Mesothelial cell of epicardium (in vitro differentiated cells): ENCODE measurements at places on chromosomes 5 and 9.
A peak's percentile ranks its signal among the peaks of the same experiment; 100 is the strongest.

- no peak overlapping the region for H3K27ac ChIP-seq
- H3K36me3 ChIP-seq = no peaks in the 10 kb centered on the region
- H3K4me1 ChIP-seq = peaks cover 27% of the 10 kb centered on the region
- peaks cover 15% of the 10 kb centered on the region for H3K27me3 ChIP-seq
- no peak for DNase-seq
Measured at GRCh38 chr5:79263-79662, 12.7 kb upstream of the PLEKHG4B start.

- peaks cover 26% of the 10 kb centered on the region for H3K36me3 ChIP-seq
- H3K4me1 ChIP-seq = peaks cover 10% of the 10 kb centered on the region
- H3K27ac ChIP-seq = peak overlapping the region; percentile 96
- peak overlapping the region; percentile 72 for H3K4me3 ChIP-seq
- DNase-seq = no peak
Measured at GRCh38 chr9:93567271-93567959, 9.0 kb upstream of the PHF2 start.

DNA sequence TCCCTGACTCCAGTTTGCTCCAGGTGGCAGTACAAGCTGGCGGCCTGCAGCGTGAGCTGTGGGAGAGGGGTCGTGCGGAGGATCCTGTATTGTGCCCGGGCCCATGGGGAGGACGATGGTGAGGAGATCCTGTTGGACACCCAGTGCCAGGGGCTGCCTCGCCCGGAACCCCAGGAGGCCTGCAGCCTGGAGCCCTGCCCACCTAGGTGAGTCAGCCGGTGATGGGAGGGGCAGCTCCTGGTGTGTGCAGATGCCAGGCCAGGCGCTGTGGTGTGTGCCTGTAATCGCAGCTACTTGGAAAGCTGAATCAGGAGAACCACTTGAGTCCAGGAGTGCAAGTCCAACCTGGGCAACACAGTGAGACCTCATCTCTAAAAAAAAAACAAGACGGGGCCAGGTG lies 10.0 kb upstream of the CACFD1 start:
- peaks cover 9% of the 10 kb centered on the region for H3K27me3 ChIP-seq
- no peak overlapping the region for H3K27ac ChIP-seq
- H3K36me3 ChIP-seq = no peaks in the 10 kb centered on the region
- no peak overlapping the region for H3K4me3 ChIP-seq

GRCh38 chr5:103587185-103587748 lies 24.7 kb upstream of the NUDT12 start:
- H3K27me3 ChIP-seq = no peaks in the 10 kb centered on the region
- no peak overlapping the region for H3K4me3 ChIP-seq
- H3K4me1 ChIP-seq = peaks cover 17% of the 10 kb centered on the region
- H3K27ac ChIP-seq = no peak overlapping the region
- DNase-seq = no peak

DNA sequence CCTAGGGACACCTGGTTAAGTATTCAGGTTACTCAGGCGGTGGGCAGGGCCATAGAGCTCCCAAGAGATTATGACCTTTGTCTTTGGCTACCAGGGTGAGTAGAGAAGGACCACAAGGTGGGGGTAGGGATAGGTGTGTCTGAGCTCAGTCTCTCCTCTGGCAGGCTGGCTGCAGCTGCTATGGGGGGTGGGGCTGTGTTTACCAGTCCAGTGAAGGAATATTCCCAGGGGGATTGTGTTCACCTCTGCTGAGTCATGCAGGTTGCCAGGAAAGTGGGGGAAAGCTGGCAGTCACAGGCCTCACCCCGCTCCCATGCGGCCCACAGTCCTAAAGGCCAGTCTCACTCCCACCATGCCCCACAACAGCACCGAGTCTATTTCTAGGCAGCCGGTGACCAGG lies 53.6 kb upstream of the POU5F2 start:
- H3K4me1 ChIP-seq = peaks cover 4% of the 10 kb centered on the region
- no peak overlapping the region for H3K4me3 ChIP-seq
- peaks cover 13% of the 10 kb centered on the region for H3K36me3 ChIP-seq
- no peak for DNase-seq

GRCh38 chr5:168831383-168831782 lies 252.2 kb upstream of the PANK3 start:
- H3K27me3 ChIP-seq = peaks cover 7% of the 10 kb centered on the region
- H3K4me3 ChIP-seq = no peak overlapping the region
- H3K36me3 ChIP-seq = no peaks in the 10 kb centered on the region
- H3K4me1 ChIP-seq = peaks cover 3% of the 10 kb centered on the region

- no peak overlapping the region for H3K4me3 ChIP-seq
- no peaks in the 10 kb centered on the region for H3K36me3 ChIP-seq
- no peak for DNase-seq
- no peak overlapping the region for H3K27ac ChIP-seq
- H3K4me1 ChIP-seq = peaks cover 4% of the 10 kb centered on the region
Measured at GRCh38 chr5:124104821-124105220, 592.8 kb downstream of the CSNK1G3 start.

GRCh38 chr9:101130054-101130453 lies 101.5 kb downstream of the PLPPR1 start:
- DNase-seq = no peak
- H3K27ac ChIP-seq = no peak overlapping the region
- peaks cover 10% of the 10 kb centered on the region for H3K27me3 ChIP-seq
- H3K4me3 ChIP-seq = no peak overlapping the region
- H3K4me1 ChIP-seq = no peaks in the 10 kb centered on the region

DNA sequence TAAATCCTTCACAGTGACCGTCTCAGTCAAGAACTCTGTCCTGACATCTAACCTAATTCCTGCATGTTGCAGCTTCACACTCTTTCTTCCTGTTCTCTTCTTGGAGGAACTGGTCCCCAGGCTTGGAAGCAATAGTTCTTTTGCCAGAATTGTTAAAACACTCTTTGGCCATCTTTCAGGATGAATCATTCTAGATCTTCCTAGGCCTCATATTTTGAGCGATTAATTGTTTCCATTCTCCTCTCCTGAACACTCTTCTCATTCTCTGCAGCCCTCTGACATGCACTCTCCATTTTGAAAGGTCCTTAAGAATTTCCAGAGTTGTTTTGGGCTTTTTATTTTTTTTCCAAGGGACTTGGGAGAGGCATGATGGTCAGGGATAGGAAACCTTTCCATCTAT lies 85.8 kb downstream of the FAM114A2 start:
- H3K36me3 ChIP-seq = no peaks in the 10 kb centered on the region
- DNase-seq = no peak
- no peaks in the 10 kb centered on the region for H3K27me3 ChIP-seq
- no peak overlapping the region for H3K27ac ChIP-seq
- H3K4me1 ChIP-seq = no peaks in the 10 kb centered on the region

- peaks cover 2% of the 10 kb centered on the region for H3K27me3 ChIP-seq
- peaks cover 13% of the 10 kb centered on the region for H3K4me1 ChIP-seq
- H3K4me3 ChIP-seq = no peak overlapping the region
- peaks cover 28% of the 10 kb centered on the region for H3K36me3 ChIP-seq
- no peak for DNase-seq
- H3K27ac ChIP-seq = no peak overlapping the region
Measured at GRCh38 chr5:113047733-113048652, 71.4 kb downstream of the DCP2 start.

DNA sequence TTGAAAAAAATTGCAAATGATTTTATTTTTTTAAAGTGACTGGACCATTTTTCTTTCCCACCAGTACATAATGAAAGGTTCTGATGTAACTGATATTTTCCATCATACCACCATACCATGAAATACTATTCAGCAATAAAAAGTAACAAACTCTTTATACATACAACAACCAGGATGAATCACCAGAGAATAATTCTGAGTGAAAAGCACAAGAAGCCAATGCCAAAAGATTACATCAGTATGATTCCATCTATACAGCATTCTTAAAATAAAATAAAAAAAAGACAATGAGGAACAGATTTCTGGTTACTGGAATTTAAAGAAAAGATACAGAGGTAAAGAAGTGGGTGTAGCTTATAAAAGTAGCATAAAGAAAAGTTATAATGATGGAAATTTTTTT lies 423.7 kb upstream of the ST8SIA4 start:
- H3K27me3 ChIP-seq = peaks cover 9% of the 10 kb centered on the region
- H3K4me1 ChIP-seq = no peaks in the 10 kb centered on the region
- H3K27ac ChIP-seq = no peak overlapping the region
- no peaks in the 10 kb centered on the region for H3K36me3 ChIP-seq
- DNase-seq = no peak

GRCh38 chr9:33042473-33042872 lies 17.4 kb downstream of the DNAJA1 start:
- peaks cover 14% of the 10 kb centered on the region for H3K4me1 ChIP-seq
- no peak overlapping the region for H3K4me3 ChIP-seq
- DNase-seq = no peak
- H3K36me3 ChIP-seq = peaks cover 22% of the 10 kb centered on the region
- H3K27ac ChIP-seq = no peak overlapping the region
